ENCODE measurements at places on chromosomes 12 and 14. TPM values are rescaled to one million over a fixed set of nuclear protein-coding genes. Genes with fewer than 3 reads are reported as not detected.

The FAM186B gene
- total RNA-seq, result 0.15 TPM

The IFNG-AS1 gene
- not detected for total RNA-seq

The GLRX5 gene
- total RNA-seq, result 74.6 TPM

The DIO2 gene
- 1.8 TPM for total RNA-seq

The SLCO1B1 gene
- total RNA-seq, result 0.38 TPM

The CNTN1 gene
- 59.8 TPM for total RNA-seq

The RIPK3 gene
- total RNA-seq, result not detected
